ENCODE measurements at places on chromosomes 16 and 17.

GRCh38 chr17:360092-360750 lies 7.6 kb upstream of the RPH3AL start:
- no peak for DNase-seq

DNA sequence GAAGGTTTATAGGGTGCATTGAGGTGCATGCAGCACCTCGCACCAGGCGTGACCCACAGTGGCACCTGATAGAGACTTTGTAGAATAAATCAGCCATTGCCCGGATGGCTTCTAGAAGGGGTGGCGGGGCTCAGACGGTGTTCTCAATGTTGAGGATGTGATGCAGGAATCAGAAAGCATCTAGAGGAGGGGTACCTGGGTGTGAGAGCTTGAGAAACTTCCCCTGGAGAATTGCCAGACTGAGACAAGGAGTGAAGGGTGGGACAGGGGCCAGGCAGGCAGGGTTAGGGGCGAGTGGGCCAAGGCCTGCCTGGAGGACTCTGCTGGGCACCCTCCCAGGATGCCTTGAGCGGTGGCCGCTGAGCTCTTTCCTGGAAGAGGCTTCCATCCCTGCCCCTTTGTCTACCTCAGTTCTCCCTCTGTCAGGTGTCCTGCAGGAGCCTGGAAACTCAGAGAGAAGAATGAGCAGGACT lies 9.3 kb upstream of the ADGRG1 start:
- no peak for DNase-seq

GRCh38 chr17:72297326-72298115 lies 176.7 kb downstream of the SOX9 start:
- DNase-seq: no peak

- DNase-seq: no peak
These were observed 34.4 kb downstream of the CACNA1G start for GRCh38 chr17:50594892-50595291.

DNA sequence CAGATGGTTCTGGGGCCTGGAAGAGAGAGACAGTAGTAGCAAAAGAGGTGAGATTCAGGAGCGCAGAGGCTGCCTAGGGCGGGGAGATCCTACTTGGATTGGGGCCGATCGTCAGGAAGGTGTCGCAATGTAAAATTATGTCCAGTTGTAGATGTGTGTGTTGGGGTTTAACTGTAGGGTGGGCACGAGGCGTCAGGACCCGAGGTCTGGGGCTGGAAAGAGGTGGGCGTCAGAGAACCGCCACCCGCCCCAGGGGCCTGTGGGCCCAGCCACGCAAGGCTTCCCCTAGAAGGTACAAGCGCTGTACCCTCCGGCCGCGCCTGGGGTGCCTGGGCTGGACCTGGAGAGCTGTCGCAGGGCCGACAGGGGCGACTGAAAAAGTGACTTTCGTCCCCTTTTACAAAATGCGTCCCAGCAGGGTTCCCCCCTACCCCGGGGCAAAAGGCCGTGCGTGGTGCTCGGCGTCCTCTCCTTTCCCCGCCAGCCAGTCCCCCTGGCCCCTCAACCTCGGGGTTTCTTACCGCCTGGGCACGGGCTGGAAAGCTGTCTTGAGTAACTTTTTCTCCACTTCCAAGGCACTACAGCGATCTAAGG lies 2.8 kb downstream of the IRX3 start:
- DNase-seq: no peak

DNA sequence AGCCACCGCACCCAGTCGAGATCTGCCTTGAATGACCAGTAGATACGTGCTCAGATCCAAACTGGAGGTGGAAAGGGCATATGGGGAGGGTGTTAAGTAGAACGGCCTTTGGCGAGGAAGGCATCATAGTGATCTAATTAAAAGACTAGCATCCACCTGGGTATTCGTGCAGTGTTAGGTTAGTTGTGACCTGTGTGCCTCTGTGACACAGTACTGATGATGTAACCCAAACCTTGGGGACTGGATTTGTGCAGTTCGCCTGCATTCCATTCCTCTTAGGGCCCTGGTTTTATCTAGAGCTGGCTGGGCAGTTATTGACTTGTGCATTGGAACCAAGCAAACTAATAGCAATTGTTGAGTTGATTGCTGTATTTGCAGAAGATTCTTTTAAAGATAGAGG lies 47.9 kb downstream of the SNX29 start:
- DNase-seq: no peak

DNA sequence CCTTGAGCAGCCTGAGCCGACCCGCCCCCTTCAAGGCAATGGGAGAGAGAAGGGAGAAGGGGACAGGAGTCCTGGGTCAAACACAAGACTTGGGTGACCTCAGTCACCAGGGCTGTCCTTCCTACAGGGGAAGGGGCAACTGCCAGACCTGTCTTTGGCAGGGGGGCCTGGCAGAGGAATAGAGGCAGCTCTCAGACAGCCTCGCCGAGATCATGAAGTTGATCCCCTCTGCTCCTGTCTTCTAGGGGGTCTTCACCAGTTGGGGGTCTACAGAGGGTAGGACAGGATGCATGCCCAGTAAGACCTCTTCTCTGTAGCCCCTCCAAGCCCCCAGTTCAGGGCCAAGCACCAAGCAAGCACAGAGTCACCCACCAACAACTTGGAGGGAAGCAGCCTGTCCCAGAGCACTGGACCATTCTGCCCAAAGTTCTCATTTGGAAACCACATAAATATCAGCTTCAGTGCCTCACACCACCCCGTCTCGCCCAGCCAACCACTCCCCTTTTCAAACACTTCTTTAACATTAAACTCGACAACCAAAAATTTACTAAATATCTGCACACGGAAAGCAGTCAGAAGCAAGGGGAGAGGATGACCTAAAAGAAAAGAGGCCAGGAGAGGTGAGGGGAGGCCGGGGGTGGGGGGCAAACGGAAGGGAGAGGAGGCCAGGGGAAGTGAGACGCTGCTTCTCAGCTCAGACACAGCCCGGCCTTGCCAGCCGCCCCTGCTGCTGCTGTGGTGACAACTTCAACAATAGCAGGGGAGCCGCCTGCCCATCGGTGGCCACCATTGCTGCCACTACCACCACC lies 7.7 kb downstream of the DOK4 start:
- no peak for DNase-seq

DNA sequence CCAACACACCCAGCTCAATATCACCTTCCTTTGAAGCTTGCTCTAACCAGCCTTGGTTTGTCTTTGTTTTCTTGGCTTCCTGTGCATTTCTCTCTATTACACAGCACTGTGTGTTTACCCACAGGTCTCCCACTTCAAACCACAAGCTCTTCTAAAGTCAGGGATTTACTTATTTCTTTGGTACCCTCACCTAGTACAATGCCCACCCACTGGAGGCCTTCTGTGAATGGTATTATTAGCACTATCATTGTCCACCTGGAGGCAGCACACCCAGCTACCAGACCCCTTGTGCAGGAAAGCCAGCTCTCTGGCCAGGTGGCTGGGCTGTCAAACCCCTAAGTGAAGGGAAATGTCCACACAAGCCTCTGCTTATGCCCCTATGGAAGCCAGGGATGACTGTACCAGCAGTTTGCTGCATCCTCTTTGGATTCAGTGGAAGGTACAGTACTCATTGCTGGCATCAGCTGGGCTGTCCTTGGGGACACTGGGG lies 9.4 kb upstream of the TOP2A start:
- DNase-seq: no peak

GRCh38 chr17:79691931-79692330 lies 38.8 kb upstream of the ENPP7 start:
- no peak for DNase-seq

DNA sequence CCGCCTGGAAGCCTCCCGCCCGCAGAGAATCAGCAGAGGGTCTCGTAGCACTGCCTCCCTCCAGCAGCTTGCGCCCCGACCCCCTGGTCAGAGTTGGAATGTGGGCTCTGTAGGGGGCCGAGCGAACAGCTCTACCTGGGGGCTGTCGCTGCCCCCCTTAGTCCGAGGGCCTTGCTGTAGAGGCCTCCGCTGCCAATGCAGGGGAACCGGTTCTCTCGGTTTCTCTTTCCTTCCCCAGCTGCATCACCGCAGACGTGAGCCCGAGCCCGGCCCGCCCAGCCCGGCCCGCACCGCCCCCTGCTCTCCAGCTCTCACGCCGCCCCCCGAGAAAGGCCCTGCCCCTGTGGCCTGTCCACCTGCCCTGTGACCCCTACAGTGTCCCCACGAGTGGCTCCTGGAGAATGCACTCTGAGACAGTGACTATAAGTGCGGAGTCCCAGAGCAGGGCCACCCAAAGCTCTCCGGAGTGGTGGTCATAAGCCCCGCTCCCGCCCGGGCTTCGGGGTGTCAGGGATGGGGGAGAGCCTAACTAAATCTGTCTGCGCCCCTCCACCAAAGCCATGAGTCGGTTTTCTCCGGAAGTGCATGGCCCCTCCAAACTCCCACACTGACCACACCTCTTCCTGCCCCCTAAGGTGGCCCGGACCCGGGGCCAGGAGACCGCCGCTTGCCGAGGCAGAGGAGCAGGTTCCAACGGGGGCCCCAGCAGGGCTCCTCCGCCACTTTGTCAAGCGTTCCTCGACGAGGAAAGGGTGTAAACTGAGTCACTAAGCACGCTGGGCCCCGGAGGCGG lies 1.7 kb downstream of the ARHGAP27 start:
- no peak for DNase-seq

GRCh38 chr16:67234180-67234597 lies 7.3 kb downstream of the TMEM208 start:
- no peak for DNase-seq

DNA sequence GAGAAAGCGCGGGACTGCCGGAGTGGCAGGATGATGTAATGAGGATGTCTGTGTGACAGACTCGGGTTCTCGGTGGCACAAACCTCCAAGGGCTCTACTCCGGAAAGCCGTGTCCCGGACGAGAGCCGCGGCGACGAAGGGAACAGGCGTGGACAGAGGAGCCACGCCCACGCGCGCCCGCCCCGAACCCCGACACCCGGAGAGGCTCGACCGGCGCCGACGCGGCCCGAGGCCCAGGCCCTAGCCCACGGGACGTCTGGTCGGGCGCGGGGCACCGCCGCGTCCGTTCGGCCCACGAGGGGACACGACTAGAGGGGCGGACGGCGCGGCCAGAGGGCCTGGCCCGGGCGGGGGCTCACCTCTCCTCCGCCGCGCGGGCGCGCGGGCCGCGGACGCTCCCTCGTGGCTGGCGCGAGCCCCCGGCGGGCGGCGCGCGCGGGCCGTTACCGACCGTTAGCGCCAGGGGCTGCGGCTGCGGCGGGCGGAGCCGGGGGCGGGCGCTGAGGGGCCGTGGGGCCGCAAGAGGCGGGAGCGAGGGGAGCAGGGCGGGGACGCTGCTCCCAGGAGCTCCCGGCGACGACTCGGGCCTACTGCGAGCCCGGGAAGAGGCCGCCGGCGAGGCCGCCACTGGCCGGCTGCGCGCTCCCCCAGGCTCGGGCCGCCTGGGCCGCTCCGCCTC lies 2.1 kb upstream of the IRX5 start:
- DNase-seq: no peak

DNA sequence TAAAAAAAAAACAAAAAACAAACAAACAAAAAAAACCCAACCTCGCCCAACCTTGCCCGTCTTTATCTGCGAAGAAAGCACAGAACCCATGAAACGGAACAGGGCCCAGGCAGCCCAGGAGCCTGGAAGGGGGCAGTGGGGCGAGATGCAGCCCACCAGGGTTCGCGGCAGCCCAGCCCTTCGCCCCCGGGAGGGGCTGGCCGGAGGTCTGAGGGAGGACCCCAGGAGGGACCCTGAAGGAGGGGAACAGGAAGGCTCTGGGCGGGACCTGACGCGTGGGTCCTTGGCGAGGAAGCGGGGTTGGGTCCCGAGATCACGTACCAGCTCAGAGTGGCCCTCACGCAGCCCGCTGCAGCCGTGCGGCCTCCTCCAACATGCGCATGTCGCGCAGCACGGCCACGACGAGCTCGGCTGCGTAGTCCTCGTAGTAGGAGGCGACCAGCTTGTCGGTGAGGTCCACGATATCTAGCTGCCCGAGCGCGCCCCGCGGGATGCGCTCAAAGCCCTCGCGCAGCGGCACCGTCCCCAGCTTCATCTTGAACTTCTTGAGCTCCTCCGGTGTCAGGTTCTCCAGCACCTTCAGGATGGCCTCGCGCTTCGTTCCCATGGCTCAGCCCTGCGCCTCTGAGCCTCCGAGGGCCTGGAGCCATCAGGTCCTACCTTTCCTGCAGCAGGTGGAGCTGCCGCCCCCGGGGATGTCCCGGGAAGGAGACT lies at the start of gene PYDC1:
Gene PYDC1 (minus strand): TSS at position 714 of the 714 bp plus-strand sequence. CDS start 107 bp downstream, at position 607.
- DNase-seq: no peak

GRCh38 chr16:10202649-10203048 lies 20.4 kb upstream of the GRIN2A start:
- DNase-seq: no peak

DNA sequence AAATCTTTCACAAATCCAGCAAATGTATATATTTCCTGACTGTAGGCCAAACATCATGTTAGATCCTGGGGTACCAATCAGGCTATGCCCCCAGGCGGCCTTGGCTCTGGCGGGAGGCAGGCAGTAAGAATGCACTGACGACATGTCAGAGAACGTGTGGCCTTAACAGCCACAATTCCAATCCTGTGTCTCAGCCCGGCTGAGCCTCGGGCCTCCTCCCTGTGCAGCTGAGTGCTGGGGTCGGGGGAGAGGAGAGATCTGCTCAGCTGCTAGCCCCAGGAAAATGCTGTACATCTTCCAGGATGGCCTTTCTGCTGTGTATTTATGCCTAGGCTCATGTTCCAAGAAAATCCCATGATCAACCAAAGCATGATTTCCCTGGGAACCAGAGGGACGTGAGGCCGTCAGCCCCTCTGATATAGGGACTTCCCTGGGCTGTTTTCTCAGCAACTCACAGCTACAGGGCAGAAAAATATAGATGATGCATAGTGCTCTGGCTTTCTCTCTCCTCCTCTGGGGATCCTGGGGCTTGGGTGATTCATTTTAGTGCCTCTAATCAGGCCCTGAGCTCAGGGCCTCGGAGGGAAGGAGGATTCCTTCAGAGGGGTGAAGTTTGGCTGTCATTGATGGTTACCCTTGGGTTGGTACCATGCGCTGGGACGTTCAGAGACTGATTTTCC lies 604.0 kb downstream of the HS3ST4 start:
- DNase-seq: no peak

DNA sequence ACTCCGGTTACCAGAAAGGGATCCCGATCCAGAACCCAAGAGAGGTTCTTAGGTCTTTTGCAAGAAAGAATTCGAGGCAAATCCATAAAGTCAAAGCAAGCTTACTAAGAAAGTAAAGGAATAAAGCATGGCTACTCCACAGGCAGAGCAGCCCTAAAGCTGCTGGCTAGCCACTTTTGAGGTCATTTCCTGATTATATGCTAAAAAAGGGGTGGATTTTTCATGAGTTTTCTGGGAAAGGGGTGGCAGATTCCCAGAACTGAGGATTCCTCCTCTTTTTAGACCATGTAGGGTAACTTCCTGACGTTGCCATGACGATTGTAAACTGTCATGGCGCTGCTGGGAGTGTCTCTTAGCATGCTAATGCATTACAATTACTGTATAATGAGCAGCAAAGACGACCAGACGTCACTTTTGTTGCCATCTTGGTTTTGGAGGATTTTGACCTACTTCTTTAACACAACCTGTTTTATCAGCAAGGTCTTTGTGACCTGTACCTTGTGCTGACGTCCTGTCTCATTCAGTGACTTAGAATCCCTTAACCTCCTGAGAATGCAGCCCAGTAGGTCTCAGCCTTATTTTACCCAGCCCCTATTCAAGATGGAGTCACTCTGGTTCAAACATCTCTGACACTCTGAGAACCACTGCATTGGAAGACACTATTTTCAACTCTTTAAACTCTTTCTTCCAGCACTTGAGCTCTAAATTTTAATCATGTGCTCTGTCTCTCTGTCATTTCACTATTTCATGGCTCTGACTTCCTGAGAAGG lies 203.6 kb upstream of the CACNG3 start:
- no peak for DNase-seq

GRCh38 chr17:39813631-39814030 lies 50.5 kb downstream of the IKZF3 start:
- DNase-seq: no peak

- DNase-seq: no peak
These were observed 3.2 kb upstream of the PDK2 start for GRCh38 chr17:50091918-50092285.
